ENCODE measurements at places on chromosomes 11 and 22. TPM values are rescaled to one million over a fixed set of nuclear protein-coding genes. Genes with fewer than 3 reads are reported as not detected.
A peak's percentile ranks its signal among the peaks of the same experiment; 100 is the strongest.

DNA sequence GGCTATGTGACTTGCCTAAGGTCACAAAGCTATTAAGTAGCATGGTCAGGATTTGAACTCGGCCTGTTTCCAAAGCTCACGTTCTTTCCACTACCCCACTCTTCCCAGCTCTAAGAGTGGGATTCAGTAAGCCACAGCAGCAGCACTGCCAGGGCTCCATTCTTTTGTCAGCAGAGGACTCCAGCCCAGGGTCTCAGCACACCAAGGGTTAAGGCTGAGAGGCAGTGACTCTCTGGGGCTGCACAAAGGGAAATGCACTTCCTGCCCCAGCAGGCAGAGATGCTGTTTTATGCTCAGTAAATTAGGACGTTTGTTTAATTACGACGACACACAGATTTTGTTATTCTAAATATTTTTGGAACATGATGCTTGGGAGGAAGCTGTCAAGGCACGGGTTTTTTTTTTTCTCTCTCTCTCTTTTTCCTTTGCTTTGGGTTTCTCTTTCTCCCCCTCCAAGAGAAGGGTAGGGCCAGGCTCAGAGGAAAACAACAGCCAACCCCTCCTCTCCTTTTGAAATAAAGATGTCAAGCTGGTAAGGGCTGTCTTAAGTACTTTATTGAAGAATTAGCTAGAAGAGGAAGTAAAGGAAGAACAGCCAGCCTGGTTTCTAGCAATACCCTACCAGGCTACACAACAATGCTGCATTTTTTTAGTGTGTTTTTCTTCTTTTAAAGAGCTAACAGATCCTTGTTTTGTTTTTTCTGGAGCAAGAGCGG lies 2.8 kb downstream of the MYH9 start:
- no peaks in the 10 kb centered on the region for H3K27me3 ChIP-seq
- H3K4me3 ChIP-seq, result peak overlapping the region; percentile 86
- peak; percentile 59 for DNase-seq
- peak overlapping the region; percentile 98 for H3K27ac ChIP-seq
- H3K4me1 ChIP-seq, result peaks cover 24% of the 10 kb centered on the region

DNA sequence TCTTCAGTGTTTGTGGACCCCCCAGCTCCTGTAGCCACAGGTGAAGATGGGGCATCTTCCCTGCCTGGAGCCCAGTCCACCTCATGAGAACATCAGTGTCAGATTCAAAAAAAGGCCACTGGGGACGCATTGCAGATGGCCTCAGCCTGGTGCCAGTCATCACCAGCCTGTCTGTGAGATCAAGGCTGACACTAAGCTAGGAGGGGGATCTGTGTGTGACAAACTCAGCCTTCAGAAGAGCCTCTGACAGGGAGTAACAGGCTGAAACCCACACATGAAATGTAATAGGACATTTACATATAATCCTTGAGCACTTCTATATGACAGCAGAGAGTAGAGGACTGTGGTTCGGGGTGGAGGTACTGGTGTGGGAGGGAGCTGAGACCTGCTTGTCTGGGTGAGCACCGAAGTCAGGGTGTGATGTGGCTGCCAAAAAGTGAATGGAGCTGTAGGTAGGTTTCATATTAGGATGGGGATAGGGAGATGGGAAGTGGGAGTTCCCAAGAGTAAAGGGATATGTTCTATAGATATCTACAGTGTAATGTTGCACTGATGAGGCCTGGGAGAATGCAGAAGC lies 20.5 kb upstream of the CCDC134 start:
- DNase-seq, result no peak
- no peak overlapping the region for H3K27ac ChIP-seq
- no peaks in the 10 kb centered on the region for H3K27me3 ChIP-seq

SPINDOC gene
- total RNA-seq, result 15.3 TPM

DNA sequence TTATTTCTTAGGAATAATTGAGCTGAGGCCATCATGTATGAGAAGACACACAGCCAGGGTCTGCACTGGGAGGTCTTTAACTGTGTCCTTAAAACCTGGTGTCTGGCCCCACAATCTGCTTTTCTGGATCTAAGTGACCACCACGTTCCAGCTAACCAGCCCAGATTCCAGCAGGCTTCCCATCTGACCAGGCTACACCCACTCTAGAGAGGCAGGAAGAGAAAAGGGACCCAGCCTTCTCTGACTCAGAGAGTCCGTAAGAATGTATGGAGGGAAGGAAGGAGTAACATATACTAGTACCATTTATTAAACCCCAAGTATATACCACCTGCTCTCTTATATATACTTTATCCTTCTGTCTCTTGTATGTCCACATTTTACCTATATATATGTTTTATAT lies 80.1 kb downstream of the LDLRAD3 start:
- no peak overlapping the region for H3K4me3 ChIP-seq
- no peaks in the 10 kb centered on the region for H3K36me3 ChIP-seq
- no peaks in the 10 kb centered on the region for H3K4me1 ChIP-seq
- no peaks in the 10 kb centered on the region for H3K27me3 ChIP-seq

GRCh38 chr11:85098996-85099395 lies 528.1 kb downstream of the DLG2 start:
- H3K4me3 ChIP-seq, result no peak overlapping the region
- no peaks in the 10 kb centered on the region for H3K4me1 ChIP-seq
- DNase-seq, result no peak
- no peaks in the 10 kb centered on the region for H3K36me3 ChIP-seq

- H3K36me3 ChIP-seq, result no peaks in the 10 kb centered on the region
- H3K27ac ChIP-seq, result no peak within 1 kb of the TSS
- peak; percentile 24 for DNase-seq
- H3K27me3 ChIP-seq, result no peaks in the 10 kb centered on the region
- no peaks in the 10 kb centered on the region for H3K4me1 ChIP-seq
These were observed at the start of gene MRPL23 for GRCh38 chr11:1946812-1947484. Gene MRPL23 (plus strand): TSS chr11:1947332. CDS start chr11:1947363, 31 bp downstream.

DNA sequence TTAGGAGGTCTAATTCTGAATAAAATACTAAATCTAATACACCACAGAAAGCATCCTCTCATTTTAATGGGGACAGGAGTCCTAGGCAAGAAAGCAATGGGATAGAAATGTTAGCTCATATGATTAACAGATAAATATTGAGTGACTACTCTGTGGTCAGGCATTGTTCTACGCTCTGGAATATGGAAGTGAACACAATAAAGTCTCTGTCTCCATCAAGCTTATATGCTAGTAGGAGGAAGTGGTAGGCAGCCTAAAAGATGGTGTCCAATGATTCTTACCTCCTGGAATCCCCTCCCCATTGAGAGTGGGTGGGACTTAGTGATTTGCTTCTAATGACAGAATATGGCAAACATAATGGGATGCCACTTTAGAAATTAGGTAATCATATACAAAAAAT lies 160.3 kb upstream of the PDGFD start:
- H3K27me3 ChIP-seq, result no peaks in the 10 kb centered on the region
- no peak for DNase-seq
- no peaks in the 10 kb centered on the region for H3K36me3 ChIP-seq
- H3K4me3 ChIP-seq, result no peak overlapping the region
- H3K4me1 ChIP-seq, result no peaks in the 10 kb centered on the region

DDX10 gene
- total RNA-seq, result 34.9 TPM

- no peak overlapping the region for H3K27ac ChIP-seq
- H3K4me1 ChIP-seq, result no peaks in the 10 kb centered on the region
- no peaks in the 10 kb centered on the region for H3K27me3 ChIP-seq
- DNase-seq, result no peak
- no peak overlapping the region for H3K4me3 ChIP-seq
These were observed 72.7 kb upstream of the NARS2 start for GRCh38 chr11:78647266-78647915.

DNA sequence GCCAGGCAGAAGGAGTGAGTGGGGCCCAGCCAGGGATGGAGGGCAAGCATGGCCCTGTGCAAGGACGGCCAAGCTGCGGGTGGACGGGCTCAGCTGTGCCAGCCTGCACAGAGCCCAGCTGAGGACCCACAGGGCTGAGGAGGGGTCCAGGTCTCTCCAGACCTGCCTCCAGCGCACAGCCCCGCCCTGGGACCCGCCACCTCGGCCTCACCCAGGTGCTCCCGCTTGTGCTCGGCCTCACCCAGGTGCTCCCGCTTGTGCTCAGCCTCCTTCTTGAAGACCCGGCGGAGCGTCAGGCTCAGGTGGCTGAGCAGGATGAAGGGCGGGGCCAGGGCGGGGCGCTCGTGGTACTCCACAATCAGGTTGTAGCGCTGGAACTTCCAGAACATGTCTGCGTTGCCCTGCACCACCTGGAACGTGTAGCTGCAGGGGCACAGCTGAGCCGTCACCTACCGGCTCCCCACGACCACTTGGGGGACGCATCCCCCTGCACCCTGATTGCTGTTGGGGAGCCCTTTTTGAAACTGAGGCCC lies 6.4 kb downstream of the TSSC4 start:
- H3K27me3 ChIP-seq, result no peaks in the 10 kb centered on the region
- no peaks in the 10 kb centered on the region for H3K36me3 ChIP-seq
- peaks cover under 1% of the 10 kb centered on the region for H3K4me1 ChIP-seq
- no peak overlapping the region for H3K27ac ChIP-seq
- H3K4me3 ChIP-seq, result no peak overlapping the region
- no peak for DNase-seq

- DNase-seq, result peak; percentile 43
- no peaks in the 10 kb centered on the region for H3K36me3 ChIP-seq
- H3K27ac ChIP-seq, result peak overlapping the region; percentile 100
- peaks cover 29% of the 10 kb centered on the region for H3K4me1 ChIP-seq
- H3K4me3 ChIP-seq, result peak overlapping the region; percentile 46
These were observed 12.8 kb downstream of the BCL9L start for GRCh38 chr11:118912742-118913410.

DGCR8 gene
- 56.2 TPM for total RNA-seq

DNA sequence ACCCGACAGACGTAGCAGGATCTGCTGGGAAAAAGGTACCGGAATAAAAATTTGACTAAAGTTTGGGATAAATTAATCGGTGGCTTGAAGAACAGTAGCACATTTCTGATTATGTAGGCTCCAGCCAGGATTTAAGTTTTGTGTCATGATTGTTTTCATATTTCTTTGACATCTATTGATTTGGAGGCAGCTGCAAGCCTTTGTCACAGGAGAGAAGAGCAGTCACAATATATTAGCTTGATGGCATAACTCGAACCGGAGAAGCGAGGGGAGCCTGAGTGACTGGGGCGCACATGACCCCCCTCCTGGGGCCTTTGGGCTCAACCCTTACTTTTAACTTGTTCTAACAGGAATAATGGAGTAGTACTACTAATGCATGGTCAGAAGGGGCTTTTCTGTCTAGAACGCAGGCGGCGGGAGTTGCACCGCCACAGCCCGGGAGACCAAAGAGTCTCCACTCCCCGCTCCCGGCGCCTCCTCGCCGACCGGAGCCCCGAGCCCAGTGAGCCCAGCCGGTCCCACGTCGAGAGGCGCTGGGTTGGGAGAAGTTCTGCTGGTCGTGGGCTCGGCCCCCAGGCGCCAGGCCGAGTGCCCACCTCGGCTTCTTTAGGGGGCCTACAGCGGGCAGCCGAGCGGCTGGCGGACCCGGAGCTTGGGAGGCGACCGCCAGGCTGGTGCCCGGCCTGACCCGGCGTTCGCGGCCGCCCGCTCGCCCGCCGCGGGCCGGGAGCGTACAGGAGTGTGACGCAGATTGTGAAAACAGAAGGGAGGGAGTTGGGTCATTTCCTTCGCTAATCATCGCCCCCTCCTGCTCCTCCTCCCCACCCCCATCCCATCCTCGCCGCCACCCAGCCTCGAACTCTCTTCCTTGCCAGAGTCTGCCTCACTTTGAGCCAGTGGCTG lies 15.7 kb upstream of the PAX6 start:
- H3K27ac ChIP-seq, result no peak overlapping the region
- H3K4me1 ChIP-seq, result no peaks in the 10 kb centered on the region
- H3K36me3 ChIP-seq, result no peaks in the 10 kb centered on the region
- DNase-seq, result no peak
- no peak overlapping the region for H3K4me3 ChIP-seq
- peaks cover 83% of the 10 kb centered on the region for H3K27me3 ChIP-seq

DNA sequence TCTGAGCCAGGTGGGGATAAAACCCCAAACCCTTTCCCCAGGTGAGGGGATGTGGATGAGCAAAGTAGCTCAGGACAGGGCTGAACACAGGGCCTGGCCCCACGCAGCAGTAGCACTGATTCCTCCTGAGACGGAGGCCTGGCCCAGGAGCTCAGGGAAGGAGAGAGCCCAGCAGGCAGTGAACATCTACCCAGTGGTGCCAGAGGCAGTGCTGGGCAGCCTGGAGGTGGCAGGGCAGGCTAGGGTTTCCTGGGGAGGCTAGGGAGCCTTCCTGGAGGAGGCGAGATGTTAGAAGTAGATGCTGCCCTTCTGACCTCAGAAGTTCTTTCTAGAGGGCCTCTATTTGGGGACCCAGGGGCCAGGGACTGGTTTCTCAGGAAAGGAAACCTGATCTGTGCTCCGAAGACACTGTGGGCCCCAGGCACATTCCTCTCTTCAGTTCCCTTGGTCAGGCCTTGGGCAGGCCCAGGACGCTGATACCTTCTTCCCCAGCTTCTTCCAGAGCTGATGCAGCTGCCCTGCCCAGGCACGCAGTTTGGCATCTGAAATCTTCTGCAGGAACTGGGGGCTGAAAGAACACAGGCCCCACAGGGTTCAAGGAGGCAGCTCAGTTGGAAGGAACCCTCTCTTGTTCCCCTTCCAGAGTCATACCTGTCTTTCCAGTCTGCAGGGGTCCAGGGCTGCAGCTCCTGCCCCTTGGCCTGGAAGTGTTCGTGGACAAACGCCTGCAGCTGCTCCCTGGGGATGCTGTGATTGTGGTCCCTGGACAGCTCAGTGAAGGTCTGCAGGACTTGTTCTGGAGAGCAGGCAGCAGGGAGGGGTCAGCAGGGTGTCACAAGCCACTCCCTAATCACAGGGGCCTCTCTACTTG lies 16.8 kb downstream of the TREH start:
- no peaks in the 10 kb centered on the region for H3K27me3 ChIP-seq
- H3K4me3 ChIP-seq, result no peak overlapping the region
- DNase-seq, result no peak
- no peaks in the 10 kb centered on the region for H3K36me3 ChIP-seq
- no peaks in the 10 kb centered on the region for H3K4me1 ChIP-seq
- no peak overlapping the region for H3K27ac ChIP-seq

DNA sequence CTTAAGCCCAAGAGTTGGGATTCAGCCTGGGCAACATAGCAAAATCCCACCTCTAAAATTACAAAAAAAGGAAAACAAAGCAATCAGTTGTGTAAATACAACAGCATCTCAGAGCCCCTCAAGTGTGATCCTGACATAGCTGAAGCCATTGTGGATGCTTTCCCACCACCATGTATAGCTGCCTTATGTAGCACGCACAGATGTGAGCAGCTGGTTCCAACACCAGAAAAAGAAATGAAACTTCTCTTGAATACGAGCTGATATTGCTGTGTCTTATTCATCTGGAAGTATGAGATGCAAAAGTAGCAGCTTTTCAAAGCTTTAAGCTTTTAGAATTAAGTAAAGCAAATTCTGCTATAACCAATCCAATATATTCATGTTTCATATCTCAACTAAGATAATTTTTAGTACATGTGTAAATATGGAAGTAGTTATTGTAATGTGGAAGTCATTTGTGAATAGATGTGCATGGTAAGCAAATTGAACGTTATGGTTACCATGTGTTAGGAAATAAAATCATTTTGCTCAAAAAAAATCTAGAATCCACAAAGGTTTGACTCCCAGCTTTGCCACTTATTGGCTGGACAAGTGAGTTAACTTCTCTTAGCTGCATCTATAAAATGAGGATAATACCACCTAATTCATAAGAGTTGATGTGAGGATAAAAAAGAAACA lies 63.2 kb downstream of the SGSM3 start:
- H3K4me1 ChIP-seq, result peaks cover 6% of the 10 kb centered on the region
- no peak overlapping the region for H3K27ac ChIP-seq
- no peaks in the 10 kb centered on the region for H3K27me3 ChIP-seq
- no peaks in the 10 kb centered on the region for H3K36me3 ChIP-seq
- H3K4me3 ChIP-seq, result no peak overlapping the region

GRCh38 chr11:76380159-76380976 lies 564 bp downstream of the THAP12 start:
- H3K27me3 ChIP-seq, result no peaks in the 10 kb centered on the region
- H3K36me3 ChIP-seq, result no peaks in the 10 kb centered on the region
- H3K4me3 ChIP-seq, result peak overlapping the region; percentile 96
- peaks cover 8% of the 10 kb centered on the region for H3K4me1 ChIP-seq
- DNase-seq, result no peak
- peak overlapping the region; percentile 81 for H3K27ac ChIP-seq
